ENCODE measurements at places on chromosomes 13 and 19. TPM values are rescaled to one million over a fixed set of nuclear protein-coding genes. Genes with fewer than 3 reads are reported as not detected.
A peak's percentile ranks its signal among the peaks of the same experiment; 100 is the strongest.

- DNase-seq = no peak
- peaks cover 100% of the 10 kb centered on the region for H3K4me1 ChIP-seq
- H3K27ac ChIP-seq = peak overlapping the region; percentile 95
Observed at GRCh38 chr19:38662537-38663155, 15.2 kb downstream of the ACTN4 start.

Gene RNF225
- not detected for total RNA-seq

Gene ARRDC5
- not detected for total RNA-seq

Gene PABPC3
- 0.05 TPM for total RNA-seq

- H3K27me3 ChIP-seq = no peaks in the 10 kb centered on the region
- DNase-seq = no peak
- H3K4me1 ChIP-seq = no peaks in the 10 kb centered on the region
- H3K36me3 ChIP-seq = no peaks in the 10 kb centered on the region
Observed at GRCh38 chr13:42356184-42356575, 84.2 kb downstream of the AKAP11 start.

DNA sequence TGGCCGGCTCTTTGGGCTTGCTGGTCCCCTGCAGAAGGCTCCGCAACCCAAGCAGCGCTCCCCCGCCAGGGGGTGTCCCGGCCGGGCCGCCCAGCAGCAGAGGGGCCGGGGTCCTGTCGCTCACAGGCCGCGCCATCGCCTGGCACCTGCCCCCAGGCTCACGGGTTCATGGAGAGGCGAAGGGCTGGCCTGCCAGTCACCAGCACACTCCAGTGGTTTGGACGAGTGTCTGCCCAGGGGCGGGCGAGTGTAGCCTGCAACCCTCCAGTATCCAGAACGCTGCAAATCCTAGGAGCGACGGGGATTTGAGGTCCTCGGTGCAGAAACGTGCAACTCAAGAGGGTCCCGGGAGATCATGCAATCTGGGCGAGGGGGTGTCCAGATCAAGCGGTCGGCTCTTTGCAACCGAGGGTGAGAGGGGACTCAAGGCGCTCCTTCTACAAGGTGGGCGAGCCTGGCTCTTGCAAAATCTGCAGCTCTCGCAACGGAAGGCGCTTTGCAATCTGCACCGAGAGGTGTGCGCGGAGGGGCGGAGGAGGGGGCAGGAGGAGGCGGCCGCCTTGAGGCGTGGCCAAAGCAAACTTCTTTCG is at the start of gene DBP:
Gene DBP, minus strand, starts transcription at position 521 of the 590 bp plus-strand sequence. Its CDS starts 385 bp downstream, at position 136.
- H3K4me3 ChIP-seq = peak within 1 kb of the TSS; percentile 81
- H3K36me3 ChIP-seq = peaks cover 7% of the 10 kb centered on the region
- DNase-seq = peak; percentile 62
- H3K4me1 ChIP-seq = peaks cover 60% of the 10 kb centered on the region

- H3K36me3 ChIP-seq = peaks cover 85% of the 10 kb centered on the region
- H3K27ac ChIP-seq = peak overlapping the region; percentile 30
- no peak overlapping the region for H3K4me3 ChIP-seq
- H3K4me1 ChIP-seq = peaks cover 63% of the 10 kb centered on the region
- H3K27me3 ChIP-seq = no peaks in the 10 kb centered on the region
Observed at GRCh38 chr13:111275995-111276618, 44.3 kb upstream of the TEX29 start.

- H3K27me3 ChIP-seq = peaks cover 42% of the 10 kb centered on the region
- H3K4me3 ChIP-seq = peak overlapping the region; percentile 87
- H3K27ac ChIP-seq = peak overlapping the region; percentile 38
- no peak for DNase-seq
- H3K36me3 ChIP-seq = no peaks in the 10 kb centered on the region
- peaks cover 53% of the 10 kb centered on the region for H3K4me1 ChIP-seq
Observed at GRCh38 chr19:45496349-45496953, 396 bp downstream of the RTN2 start.

DNA sequence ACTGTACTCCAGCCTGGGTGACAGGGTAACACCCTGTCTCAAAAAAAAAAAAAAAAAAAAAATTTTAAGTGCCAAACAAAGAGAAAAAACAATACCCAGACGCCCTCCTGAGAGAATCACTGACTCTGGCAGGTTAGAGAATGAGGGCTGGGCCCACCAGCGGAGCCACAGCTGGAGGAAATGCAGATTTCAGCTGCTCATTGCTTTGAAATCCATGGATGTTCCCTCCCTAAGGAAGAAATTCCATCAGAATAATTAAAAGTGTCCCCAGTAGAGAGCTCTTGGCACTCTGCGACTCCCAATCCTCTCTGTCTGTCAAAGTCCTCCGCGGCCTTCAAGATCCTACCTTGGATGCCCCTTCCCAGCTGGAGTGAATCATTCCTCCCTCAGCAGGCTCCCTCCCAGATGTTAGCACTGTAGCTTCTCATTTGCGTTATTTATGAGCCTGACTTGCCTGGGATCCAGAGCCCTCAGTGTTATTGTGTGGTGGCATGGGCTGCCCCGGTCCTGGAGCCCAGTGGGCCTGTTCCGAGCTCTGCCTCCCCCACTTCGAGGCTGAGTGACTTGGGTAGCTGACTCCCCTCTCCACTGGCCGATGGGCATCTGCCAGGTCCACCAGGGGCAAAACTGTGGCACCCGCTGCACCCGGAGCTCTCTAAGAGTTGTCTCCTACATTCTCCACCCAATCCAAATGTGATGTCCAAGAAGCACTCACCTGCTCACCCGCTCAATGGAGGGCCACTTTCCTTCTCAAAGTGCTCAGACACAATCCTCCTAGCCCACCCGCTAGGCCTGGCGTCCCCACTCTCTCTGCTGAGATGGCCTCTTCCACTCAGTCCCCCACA is 47.0 kb downstream of the SERP2 start:
- no peak overlapping the region for H3K27ac ChIP-seq
- H3K27me3 ChIP-seq = no peaks in the 10 kb centered on the region
- no peak for DNase-seq
- peaks cover 13% of the 10 kb centered on the region for H3K4me1 ChIP-seq

GRCh38 chr19:17346109-17346671 is 8.8 kb downstream of the GTPBP3 start:
- H3K27ac ChIP-seq = peak overlapping the region; percentile 70
- peaks cover 6% of the 10 kb centered on the region for H3K36me3 ChIP-seq
- H3K4me1 ChIP-seq = peaks cover 46% of the 10 kb centered on the region

DNA sequence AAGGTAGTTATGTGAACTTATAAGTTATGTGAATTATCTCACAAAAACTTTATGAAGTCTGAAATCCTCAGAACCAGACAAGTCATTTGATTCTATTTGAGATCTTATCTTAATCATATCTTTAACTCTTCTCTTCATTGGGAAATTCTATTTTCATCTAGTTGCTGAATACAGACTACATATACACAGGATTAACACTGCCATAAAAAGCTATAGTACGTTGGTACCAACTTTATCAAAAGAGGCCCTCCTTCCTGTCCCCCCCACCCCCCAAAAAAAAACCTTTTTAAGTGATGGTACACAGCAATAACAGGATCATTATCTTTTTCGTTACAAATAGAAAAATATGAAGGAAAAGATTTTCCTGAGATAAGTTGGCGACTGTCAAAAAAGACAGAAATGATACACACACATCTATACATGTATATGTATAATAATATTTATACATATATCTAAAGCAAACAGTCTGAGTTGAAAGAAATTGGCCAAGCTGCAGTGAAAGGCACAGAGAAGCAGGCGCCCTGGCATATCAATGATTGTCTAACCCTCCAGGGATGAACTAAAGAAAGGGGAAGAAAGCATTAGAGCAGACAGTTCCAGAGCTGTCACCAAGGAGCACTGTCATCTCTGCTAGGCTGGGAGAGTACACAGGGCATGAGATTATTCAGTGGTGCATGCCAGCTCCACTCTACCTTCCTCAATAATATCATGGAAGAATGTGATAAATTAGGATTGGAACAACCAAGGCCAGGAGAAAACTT is 116.7 kb downstream of the KLF12 start:
- peaks cover 36% of the 10 kb centered on the region for H3K4me1 ChIP-seq
- no peaks in the 10 kb centered on the region for H3K27me3 ChIP-seq
- DNase-seq = no peak
- no peak overlapping the region for H3K4me3 ChIP-seq
- H3K27ac ChIP-seq = no peak overlapping the region
- no peaks in the 10 kb centered on the region for H3K36me3 ChIP-seq

Gene YJU2
- total RNA-seq = 10.2 TPM

Gene RNF113B
- total RNA-seq = not detected

Gene SYNE4
- total RNA-seq = 0.58 TPM

DNA sequence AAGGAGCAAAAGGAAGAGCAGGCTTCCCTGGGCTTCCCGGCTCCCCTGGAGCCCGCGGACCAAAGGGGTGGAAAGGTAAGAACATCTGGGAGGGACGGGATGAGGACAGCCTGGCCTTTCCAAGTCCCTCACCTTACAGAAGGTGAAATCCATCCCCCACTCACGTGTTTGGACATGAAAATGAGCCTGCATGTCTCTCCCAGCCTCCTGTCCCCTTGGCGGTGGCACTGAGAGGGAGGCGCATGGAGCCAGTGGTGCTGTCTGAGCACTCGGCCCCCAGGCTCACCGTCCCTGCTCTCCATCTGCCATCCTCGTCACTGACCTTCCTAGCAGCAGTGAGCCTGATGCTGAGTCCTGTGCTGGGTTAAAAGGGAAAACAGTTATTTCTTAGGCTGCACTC is 104.2 kb downstream of the RAB20 start:
- H3K4me1 ChIP-seq = peaks cover 16% of the 10 kb centered on the region
- H3K27me3 ChIP-seq = no peaks in the 10 kb centered on the region
- H3K27ac ChIP-seq = no peak overlapping the region
- H3K36me3 ChIP-seq = peaks cover 69% of the 10 kb centered on the region

Gene SNAPC2
- 9.8 TPM for total RNA-seq

DNA sequence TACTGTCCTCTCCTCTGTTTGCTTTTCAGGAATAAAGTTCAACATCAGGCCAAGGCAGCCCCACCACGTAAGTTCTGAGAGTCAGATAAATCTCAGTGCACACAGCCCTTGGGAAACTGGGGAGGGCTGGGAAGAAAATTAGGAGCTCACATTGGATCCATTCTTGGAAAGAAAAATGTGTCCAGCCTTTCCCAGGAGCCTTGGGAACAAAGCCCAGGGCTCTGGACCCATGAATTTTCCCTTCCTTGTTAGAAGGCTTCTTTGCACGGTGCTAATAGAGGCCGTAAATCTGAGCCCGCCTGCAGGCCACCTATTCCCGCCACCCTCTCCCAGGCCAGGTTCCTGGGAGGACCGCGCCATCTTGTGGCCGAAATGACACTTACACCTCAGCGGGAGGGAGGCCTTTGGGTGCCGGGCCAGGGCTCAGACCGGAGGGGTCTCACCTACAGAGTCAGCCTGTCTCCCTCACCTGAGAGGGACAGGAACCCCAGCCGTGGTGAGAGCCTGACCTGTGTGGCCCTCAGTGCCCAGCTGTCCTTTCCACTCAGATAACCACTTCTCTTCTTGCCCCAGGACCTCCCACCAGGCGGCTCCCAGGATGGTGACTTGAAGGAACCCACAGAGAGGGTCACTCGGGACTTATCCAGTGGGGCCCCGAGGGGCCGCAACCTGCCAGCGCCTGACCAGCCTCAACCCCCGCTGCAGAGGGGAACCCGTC is 25.1 kb upstream of the KCTD15 start:
- DNase-seq = peak; percentile 67
- H3K27ac ChIP-seq = no peak overlapping the region
- no peaks in the 10 kb centered on the region for H3K4me1 ChIP-seq
- peaks cover 96% of the 10 kb centered on the region for H3K27me3 ChIP-seq

DNA sequence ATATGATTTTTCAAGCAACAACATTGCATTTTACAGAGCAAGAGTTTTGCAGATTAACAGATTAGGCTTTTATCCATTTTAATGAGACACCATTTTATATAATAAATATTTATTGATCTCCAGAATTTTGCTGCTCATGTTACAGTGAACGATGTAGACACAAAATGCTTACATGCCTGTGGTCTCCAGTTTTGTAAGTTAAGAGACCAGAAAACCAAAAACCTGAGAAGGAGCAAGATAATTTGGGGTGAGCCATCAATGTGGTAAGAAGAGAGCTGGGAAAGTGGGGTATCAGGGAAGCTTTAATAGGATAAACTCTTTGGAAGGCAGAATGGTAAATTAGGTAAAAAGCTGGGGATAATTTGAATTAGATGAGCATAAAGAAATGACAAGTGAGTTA is 2100.5 kb upstream of the PCDH20 start:
- no peak overlapping the region for H3K4me3 ChIP-seq
- DNase-seq = no peak
- no peaks in the 10 kb centered on the region for H3K36me3 ChIP-seq
- no peak overlapping the region for H3K27ac ChIP-seq
- no peaks in the 10 kb centered on the region for H3K27me3 ChIP-seq

Gene DPRX
- not detected for total RNA-seq

DNA sequence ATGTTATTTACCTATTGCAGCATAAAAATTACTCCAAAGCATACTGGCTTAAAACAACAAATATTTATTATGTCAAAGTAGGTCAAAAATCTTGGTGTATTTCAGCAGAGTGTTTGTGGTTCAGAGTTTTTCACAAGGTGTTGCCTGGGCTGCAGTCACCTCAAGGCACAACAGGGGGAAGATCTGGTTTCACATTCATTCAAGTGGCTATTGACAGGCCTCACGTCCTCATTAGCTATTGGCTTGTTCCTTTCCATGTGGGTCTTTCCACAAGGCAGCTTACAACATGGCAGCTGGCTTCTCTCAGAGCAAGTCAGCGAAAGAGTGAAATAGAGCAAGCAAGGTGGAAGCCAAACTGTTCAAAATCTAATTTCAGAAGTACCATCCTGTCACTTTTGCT is 602.9 kb downstream of the OLFM4 start:
- no peaks in the 10 kb centered on the region for H3K27me3 ChIP-seq
- no peak overlapping the region for H3K27ac ChIP-seq
- no peak for DNase-seq

Gene CCDC8
- 30.8 TPM for total RNA-seq

DNA sequence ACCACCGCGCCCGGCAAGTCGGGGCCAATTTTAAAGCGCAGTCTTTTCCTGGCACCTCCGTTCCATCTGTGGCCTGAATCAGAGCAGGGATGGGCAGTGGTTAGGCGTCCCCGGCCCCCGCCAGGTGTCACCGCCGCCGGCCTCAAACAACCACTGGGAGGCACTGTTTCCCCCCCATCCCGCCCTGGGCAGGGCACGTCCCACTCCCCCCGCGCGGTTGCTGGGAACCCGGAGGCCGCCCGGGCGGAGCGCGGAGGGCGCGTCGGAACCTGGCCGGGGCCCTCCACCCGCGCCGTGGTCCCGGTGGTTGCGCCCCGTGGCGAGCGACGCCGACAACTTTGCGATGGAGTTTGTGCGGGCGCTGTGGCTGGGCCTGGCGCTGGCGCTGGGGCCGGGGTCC is at the start of gene GRIN3B:
Gene GRIN3B, plus strand, starts transcription at position 325 of the 400 bp plus-strand sequence. Its CDS starts 19 bp downstream, at position 344.
- peak within 1 kb of the TSS; percentile 49 for H3K4me3 ChIP-seq
- peaks cover 86% of the 10 kb centered on the region for H3K27me3 ChIP-seq
- H3K27ac ChIP-seq = no peak within 1 kb of the TSS
- H3K36me3 ChIP-seq = no peaks in the 10 kb centered on the region

DNA sequence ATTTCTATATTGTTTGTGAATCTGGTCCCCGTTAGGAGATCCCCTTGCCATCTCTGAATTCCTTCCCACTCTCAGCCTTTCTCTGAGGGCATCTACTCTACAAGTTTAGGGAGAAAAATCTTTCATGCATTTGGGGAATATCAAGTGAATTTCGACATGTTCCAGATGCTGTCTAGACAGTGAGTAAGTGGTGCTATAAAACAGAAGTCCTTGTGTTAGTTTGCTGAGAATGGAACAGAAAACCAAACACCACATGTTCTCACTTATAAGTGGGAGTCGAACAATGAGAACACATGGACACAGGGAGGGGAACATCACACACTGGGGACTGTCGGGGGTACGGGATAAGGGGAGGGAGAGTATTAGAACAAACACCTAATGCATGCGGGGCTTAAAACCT is 5.1 kb downstream of the OR7A10 start:
- H3K36me3 ChIP-seq = no peaks in the 10 kb centered on the region
- no peak overlapping the region for H3K27ac ChIP-seq
- no peak overlapping the region for H3K4me3 ChIP-seq
- H3K4me1 ChIP-seq = no peaks in the 10 kb centered on the region
- DNase-seq = no peak
